ENCODE measurements at places on chromosomes 16 and 17. TPM values are rescaled to one million over a fixed set of nuclear protein-coding genes. Genes with fewer than 3 reads are reported as not detected.

Gene SMG1
- 177 TPM for total RNA-seq

Gene RNF157
- 19.5 TPM for total RNA-seq

Gene ARL5C
- total RNA-seq = not detected

Gene OR1E1
- total RNA-seq = not detected

Gene UNKL
- total RNA-seq = 122 TPM

Gene MYLK3
- 0.32 TPM for total RNA-seq

- peaks cover 4% of the 10 kb centered on the region for H3K4me1 ChIP-seq
- H3K27me3 ChIP-seq = no peaks in the 10 kb centered on the region
- H3K36me3 ChIP-seq = no peaks in the 10 kb centered on the region
- no peak for DNase-seq
- no peak overlapping the region for H3K27ac ChIP-seq
- H3K4me3 ChIP-seq = no peak overlapping the region
These were observed 71.2 kb upstream of the GRIN2A start for GRCh38 chr16:10253409-10253808.

- no peak for DNase-seq
- H3K4me1 ChIP-seq = peaks cover 7% of the 10 kb centered on the region
- no peaks in the 10 kb centered on the region for H3K27me3 ChIP-seq
- no peak within 1 kb of the TSS for H3K4me3 ChIP-seq
- H3K36me3 ChIP-seq = no peaks in the 10 kb centered on the region
These were observed at the start of gene DPEP1 for GRCh38 chr16:89613231-89613953. TSS of gene DPEP1 (plus strand) at chr16:89613642. CDS start at chr16:89630411, 16,769 bp downstream.

- peaks cover 3% of the 10 kb centered on the region for H3K4me1 ChIP-seq
- H3K27ac ChIP-seq = no peak overlapping the region
- DNase-seq = no peak
- H3K36me3 ChIP-seq = no peaks in the 10 kb centered on the region
These were observed 8.2 kb downstream of the STX1B start for GRCh38 chr16:31002250-31002700.

GRCh38 chr17:12947047-12947446, 70.8 kb downstream of the ELAC2 start:
- no peak overlapping the region for H3K27ac ChIP-seq
- no peak for DNase-seq
- no peaks in the 10 kb centered on the region for H3K27me3 ChIP-seq
- no peaks in the 10 kb centered on the region for H3K4me1 ChIP-seq

- no peaks in the 10 kb centered on the region for H3K27me3 ChIP-seq
- H3K4me1 ChIP-seq = peaks cover 4% of the 10 kb centered on the region
These were observed at the start of gene FN3K for GRCh38 chr17:82734987-82735866. TSS of gene FN3K (plus strand) at chr17:82735615. CDS start at chr17:82735637, 22 bp downstream.

GRCh38 chr16:52471650-52472370, 75.1 kb downstream of the TOX3 start:
- no peaks in the 10 kb centered on the region for H3K27me3 ChIP-seq
- no peak for DNase-seq
- H3K4me1 ChIP-seq = no peaks in the 10 kb centered on the region
- H3K4me3 ChIP-seq = no peak overlapping the region

DNA sequence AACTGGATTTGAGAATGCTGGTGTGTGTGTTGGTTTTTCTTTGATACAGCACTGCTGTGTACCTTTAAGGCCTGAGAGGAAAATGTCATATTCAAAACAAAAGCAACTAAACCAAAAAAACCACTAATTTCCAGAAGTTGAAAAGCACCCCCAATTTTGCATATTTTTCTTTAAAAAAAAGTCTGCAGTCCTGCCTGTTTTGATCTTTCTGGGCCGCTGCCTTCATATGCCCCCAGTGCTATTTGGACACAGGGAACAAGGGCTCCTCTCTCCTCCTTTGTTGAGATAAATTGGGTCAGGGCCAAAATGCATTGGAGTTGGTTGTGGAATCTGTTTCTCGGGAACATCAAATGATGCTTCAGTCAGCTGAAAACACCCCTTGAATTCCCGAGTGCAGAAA, 26.9 kb downstream of the GPT2 start:
- no peak overlapping the region for H3K27ac ChIP-seq
- no peak for DNase-seq
- no peaks in the 10 kb centered on the region for H3K27me3 ChIP-seq
- H3K4me1 ChIP-seq = no peaks in the 10 kb centered on the region

DNA sequence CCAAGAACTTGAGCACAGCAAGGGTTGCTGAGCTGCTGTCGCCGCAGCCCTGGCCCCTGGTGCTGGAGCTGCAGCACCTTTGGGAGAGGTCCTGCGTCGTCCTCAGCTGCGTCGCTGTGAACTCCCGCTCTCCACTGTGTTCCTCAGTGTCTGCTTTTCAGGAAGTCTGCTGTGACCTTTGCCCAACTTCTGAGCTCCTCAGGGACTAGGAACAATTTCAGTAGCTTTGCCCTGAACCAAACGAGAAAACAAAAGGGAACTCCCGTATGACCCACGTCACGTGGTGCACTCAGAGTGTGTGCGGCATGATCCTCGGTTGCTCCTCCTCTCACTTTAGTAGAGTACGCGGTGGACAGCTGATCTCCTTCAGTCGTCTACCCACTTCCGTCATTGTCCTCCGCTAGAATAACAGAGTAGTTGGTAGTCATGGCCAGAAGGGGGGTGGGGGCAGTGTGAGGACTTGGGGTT, 44.2 kb downstream of the WDR45B start:
- H3K36me3 ChIP-seq = peaks cover 32% of the 10 kb centered on the region
- no peak overlapping the region for H3K27ac ChIP-seq
- H3K4me1 ChIP-seq = no peaks in the 10 kb centered on the region
- peak; percentile 18 for DNase-seq
- no peak overlapping the region for H3K4me3 ChIP-seq

DNA sequence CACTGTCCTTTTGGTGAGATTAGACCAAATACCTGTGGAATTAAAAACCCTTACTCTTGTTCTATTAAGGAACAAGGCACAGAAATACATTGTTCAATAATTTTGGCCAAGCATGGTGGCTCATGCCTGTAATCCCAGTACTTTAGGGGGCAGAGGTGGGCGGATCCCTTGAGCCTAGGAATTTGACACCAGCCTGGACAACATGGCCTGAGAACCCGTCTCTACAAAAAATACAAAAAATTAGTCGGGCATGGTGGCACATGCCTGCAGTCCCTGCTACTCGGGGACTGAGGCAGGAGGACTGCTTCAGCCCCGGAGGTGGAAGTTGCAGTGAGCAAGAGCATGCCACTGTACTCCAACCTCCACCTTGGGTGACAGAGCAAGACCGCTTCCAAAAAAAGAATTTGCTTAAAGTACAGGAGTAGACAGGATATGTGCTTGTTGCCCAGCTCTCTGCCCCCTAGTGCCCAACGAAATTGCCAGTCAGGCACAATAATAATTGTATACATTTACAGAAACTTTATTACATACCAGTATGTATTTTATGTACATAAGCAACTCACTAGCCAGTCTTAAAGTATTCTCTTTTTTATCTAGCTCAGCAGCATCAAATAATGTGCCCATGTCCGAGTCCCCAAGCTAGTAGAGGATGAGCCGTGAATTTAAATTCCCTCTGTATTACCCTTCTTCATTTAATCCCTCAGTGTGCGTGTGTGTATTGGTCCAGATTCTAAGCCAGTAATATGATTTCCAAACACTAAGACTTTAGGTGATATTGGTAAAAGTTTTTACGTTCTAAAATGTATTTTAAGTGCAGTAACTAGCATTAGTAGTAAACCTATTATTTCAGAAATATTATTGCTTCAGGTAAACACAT, 1.4 kb downstream of the THUMPD1 start:
- peaks cover 36% of the 10 kb centered on the region for H3K36me3 ChIP-seq
- H3K4me3 ChIP-seq = peak overlapping the region; percentile 57
- peaks cover 34% of the 10 kb centered on the region for H3K4me1 ChIP-seq
- no peaks in the 10 kb centered on the region for H3K27me3 ChIP-seq
- peak overlapping the region; percentile 98 for H3K27ac ChIP-seq
- DNase-seq = peak; percentile 20

DNA sequence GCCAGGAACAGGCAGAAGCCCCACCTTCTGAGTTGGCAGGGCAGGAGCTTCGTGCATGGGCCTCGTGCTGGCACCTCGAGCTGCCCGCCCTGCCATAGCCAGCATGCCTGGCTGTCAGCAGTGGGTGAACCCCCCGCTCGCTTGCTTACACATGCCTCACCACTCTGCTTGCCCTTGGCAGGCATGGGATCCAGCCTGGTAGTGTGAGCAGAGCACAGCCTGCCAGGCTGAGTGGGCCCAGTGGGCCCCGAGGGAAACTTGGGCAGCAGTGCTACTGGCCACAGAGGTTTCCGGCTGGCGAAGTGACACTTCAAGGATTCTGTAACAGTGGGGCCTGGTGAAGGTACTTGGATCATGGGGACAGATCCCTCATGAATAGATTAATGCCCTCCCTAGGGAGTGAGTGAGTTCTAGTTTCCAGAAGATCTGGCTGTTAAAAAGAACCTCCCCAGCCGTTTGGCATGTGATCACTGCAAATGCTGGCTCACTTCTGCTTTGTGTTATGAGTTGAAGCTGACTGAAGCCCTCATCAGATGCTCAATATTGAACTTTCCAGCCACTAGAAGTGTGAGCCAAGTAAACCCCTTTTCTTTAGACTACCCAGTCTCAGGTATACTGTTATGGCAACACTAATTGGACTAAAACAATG, 114.7 kb downstream of the BCAS3 start:
- DNase-seq = no peak
- H3K4me3 ChIP-seq = no peak overlapping the region
- H3K27ac ChIP-seq = no peak overlapping the region
- no peaks in the 10 kb centered on the region for H3K27me3 ChIP-seq
- H3K36me3 ChIP-seq = no peaks in the 10 kb centered on the region

GRCh38 chr17:32283745-32284201, 18.1 kb downstream of the RHBDL3 start:
- no peak for DNase-seq
- no peak overlapping the region for H3K4me3 ChIP-seq
- no peak overlapping the region for H3K27ac ChIP-seq

- no peak for DNase-seq
- H3K27ac ChIP-seq = no peak overlapping the region
- H3K4me1 ChIP-seq = no peaks in the 10 kb centered on the region
- H3K4me3 ChIP-seq = no peak overlapping the region
- no peaks in the 10 kb centered on the region for H3K27me3 ChIP-seq
These were observed 13.3 kb upstream of the COG7 start for GRCh38 chr16:23466162-23466885.

DNA sequence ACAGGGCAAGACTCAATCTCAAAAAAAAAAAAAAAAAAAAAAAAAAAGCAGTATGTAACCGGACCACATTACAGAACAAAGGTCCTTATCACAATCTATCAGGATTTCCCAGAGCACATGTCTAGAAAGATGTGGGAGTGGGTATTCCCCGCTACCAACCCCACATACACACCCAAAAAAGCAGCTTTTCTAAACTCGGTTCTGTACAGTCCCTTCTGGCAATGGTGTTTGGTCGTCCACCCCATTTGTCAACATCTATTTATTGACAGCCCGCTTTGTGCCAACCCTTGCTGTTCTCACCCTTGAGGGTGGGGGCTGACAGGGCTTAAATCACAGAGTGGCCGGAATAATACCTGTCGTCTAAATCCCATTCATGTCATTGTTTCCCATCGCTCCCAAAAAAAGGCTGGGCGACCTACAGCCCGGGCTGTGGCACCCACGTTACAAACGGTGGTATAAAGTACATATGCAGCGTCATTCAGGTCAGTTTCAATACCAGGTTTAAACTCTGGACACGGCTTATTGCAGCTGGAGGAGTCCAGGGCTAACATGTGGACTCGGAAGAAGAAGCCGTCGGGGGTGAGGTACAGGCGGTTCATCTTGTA, 3.6 kb downstream of the C17orf58 start:
- DNase-seq = no peak
- H3K4me1 ChIP-seq = peaks cover 34% of the 10 kb centered on the region
- H3K27ac ChIP-seq = peak overlapping the region; percentile 33
- H3K27me3 ChIP-seq = peaks cover 13% of the 10 kb centered on the region

GRCh38 chr17:35094902-35095301, 24.8 kb downstream of the RAD51D start:
- H3K4me1 ChIP-seq = peaks cover 13% of the 10 kb centered on the region
- H3K27ac ChIP-seq = no peak overlapping the region
- no peak for DNase-seq
- H3K36me3 ChIP-seq = no peaks in the 10 kb centered on the region
- H3K4me3 ChIP-seq = no peak overlapping the region

DNA sequence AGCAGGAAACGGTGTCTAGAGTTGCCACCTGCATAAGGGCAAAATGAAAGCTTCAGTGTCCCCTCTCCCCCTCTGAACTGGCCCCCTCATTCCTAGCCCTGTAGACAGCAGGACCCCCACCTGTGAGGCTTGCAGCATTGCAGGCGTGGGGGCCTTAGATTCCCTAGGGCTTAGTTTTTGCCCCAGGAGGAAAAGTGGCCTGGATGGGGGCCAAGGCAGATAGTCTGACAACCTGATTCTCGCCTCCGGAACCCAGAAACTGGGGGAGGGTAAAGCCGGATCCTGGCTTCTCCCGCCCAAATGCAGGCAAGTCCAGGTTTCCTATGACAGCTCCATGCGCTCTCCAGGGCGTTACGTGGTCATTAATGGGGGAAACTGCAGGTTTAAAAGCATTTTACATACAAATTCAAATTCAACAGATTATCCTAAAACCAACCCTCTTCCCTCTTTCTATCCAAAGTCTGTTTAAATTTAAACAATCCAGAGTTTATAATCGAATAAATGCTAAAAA, 678 bp upstream of the HOXB6 start:
- DNase-seq = no peak
- peaks cover 62% of the 10 kb centered on the region for H3K27me3 ChIP-seq
- H3K4me3 ChIP-seq = no peak overlapping the region
- peaks cover 40% of the 10 kb centered on the region for H3K4me1 ChIP-seq
- H3K27ac ChIP-seq = no peak overlapping the region

DNA sequence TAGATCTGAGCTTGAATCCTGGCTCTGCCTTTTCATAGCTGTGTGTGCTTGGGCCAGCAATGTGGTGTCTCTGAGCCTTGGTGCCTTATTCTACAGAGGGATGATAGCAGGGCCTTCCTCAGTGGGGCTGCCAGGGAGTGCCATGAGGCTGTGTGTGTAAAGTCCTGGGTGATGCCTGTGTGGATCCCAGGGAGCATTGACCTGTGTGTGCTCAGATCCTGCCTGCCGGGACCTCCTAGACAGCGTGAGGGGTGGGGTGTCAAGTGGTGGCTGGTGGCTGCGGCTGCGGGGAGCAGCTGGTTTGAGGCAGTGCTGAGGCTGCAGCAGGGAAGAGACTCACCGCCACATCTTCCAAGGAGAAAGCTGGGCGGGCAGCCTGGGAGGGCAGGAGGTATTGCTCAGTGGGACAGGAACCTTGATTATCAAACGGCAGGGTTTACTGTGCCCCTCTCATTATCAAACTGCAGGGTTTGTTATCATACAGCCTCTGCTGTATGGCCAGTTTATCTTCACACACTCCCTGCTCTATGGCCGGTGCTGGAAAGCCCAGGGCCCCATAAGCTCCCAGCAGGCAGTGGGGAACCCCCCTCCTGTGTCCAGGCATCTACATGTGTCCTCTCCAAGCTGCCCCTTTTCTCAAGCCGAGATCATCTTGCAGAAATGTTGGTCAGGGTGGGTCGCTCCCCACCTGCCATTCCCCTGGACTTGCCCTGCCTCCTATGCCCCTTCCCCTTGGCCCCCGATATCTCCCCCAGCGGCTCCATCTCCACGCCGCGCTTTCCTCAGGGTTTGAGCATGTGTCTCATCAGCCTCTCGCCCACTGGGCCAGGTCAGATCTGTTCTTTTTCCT, 3.1 kb upstream of the ADCY7 start:
- H3K4me3 ChIP-seq = no peak overlapping the region
- H3K36me3 ChIP-seq = no peaks in the 10 kb centered on the region
- H3K27ac ChIP-seq = no peak overlapping the region
- H3K4me1 ChIP-seq = peaks cover 28% of the 10 kb centered on the region
- H3K27me3 ChIP-seq = no peaks in the 10 kb centered on the region
- no peak for DNase-seq

GRCh38 chr17:27993723-27994310, 48.7 kb upstream of the NLK start:
- no peak for DNase-seq
- no peaks in the 10 kb centered on the region for H3K4me1 ChIP-seq
- H3K4me3 ChIP-seq = no peak overlapping the region
- H3K27me3 ChIP-seq = no peaks in the 10 kb centered on the region

All from CD4-positive, alpha-beta memory T cell (primary cell).